ENCODE measurements at places on chromosomes 4 and X.

- no peak for DNase-seq
Measured at GRCh38 chr4:8029689-8030088, 90.0 kb upstream of the AFAP1 start.

GRCh38 chrX:116379854-116380253, 56.6 kb upstream of the SLC6A14 start:
- DNase-seq: no peak

- DNase-seq: no peak
Measured at GRCh38 chrX:3820167-3820566, 106.7 kb upstream of the PRKX start.

DNA sequence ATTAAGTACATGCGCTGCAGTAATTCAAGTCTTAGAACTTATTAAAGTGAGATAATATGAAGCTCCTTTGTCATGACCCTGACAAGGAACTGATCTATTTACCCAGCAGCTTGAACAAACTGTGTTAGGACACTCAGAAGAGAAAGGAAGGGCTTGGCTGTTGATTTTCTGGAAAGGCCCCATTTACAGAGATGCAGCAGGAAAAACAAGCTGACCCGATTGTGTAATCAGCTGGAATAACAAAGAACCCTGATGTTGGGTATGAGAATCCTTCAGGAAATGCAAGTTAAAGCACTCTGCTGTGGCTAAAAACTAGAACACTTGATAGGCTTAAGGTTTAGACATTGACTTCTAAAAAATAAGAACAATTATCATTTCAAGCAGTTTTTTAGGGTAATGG, 64.8 kb downstream of the TBC1D9 start:
- DNase-seq: peak; percentile 52

All from iPS-NIHi11 (cell line).